CD4-positive, alpha-beta T cell treated with Interleukin-12 subunit alpha and Interleukin-12 subunit beta, for 1 hour (primary cell): ENCODE measurements at places on chromosomes 6 and 20.

DNA sequence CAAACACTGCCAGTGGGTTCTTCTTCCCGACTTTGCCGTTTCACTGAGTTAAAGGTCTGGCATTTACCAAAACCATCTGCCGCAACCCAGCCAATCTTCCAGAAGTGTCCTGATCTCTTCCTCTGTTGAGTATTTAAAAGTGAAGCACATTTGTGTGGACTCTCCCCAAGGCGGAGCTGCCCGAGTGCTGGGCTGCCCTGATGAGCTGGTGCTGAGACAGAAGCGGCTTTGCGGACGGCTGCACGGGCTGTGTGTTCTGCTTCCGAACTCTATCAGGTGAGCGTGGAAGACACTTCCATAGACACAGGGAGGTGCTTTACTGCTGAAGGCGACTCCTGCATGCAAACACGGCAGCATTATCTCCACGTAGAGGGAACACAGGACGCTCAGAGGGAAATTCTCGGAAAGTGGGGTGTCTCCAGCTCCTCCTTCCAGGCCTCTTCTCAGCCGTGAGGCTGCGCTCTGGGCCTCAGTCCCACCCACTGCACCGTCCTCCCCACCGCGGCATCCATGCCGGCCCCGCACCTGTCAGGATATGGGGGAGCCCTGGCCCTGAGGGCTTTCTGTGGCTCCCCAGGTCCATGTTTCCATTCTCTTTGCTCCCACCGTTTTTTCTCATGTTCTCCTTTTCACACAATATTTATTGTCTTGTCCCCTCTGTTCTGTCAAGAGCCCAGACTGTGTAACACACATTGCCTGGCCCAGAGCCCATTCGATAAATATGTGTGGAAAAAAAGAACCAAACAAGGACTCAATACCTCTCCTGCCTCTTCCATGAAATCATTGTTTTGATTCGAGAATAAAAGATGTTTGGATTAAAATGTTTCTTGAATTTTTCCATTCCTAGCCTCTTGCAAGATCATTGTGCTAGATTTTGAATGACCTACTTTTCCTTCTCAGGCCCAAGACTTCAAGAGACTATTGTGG, 205.1 kb downstream of the DLL1 start:
- DNase-seq, result no peak

DNA sequence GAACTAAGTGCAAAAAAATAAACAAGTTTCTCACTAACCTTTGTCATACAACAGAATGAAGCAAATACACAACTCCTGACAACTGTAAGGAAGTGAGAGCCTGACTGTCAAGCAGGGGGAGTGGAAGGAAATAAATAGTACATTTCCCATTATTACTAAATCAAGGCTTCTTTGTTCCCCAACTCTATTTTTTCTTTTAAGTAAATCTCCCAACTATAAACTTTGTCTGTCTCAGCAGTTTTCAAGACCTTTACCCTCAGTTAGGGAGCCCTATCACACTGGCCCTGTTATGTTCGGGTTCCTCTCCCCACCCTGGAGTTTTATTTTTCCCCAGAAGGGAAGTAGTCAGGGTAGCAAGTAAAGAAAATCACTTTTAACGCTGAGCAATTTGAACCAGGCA, 24.1 kb upstream of the IPCEF1 start:
- DNase-seq, result no peak

DNA sequence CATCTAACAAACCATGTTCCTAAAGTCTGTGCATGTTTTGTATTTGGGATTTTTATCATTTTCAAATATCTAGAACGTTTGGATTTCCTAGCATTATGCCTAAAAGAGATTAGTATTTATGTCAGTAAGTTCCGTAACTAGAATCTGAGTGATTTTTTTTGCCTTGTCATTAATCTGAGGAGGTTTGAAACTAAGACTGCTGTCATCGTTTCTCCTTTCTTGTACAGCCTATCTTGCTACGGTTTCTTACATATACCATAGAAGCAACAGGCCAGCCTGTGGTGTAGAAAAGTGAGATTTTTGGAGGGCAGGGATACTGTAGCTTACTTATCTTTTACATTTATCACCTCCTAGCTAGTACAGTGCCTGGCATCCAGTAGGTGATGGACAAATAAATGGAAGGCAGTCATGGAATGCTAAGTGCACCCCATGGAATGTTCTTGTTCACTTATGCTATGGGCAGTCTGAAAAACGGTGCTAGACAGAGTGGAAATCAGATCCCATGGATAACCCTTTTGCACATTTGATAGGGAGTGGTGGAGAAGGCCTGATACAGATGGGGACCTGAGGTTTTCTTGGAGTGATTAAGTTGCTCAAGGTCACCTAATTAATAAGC, 93.9 kb downstream of the ARID1B start:
- no peak for DNase-seq

DNA sequence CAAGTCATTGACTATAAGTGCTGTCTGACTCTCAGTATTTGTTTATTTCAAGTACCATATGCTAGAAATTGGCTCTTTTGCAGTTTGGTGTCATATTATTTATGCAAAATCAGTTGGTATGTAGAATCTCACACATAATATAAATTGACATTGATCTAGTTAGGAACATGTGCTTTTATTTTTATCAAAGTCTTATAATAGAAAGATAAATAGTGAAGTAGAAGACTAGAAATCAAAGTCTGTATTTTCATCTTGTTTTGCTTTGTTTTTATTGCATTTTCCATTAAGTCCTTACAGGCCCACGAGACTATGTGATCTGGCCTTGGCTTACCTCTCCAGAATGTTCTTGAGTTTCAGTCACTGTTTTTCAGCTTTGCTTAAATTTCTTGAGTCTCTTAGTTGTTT, 300.3 kb downstream of the LAMA2 start:
- no peak for DNase-seq

- no peak for DNase-seq
Measured at GRCh38 chr6:118986312-118986711, 51.4 kb upstream of the MCM9 start.

DNA sequence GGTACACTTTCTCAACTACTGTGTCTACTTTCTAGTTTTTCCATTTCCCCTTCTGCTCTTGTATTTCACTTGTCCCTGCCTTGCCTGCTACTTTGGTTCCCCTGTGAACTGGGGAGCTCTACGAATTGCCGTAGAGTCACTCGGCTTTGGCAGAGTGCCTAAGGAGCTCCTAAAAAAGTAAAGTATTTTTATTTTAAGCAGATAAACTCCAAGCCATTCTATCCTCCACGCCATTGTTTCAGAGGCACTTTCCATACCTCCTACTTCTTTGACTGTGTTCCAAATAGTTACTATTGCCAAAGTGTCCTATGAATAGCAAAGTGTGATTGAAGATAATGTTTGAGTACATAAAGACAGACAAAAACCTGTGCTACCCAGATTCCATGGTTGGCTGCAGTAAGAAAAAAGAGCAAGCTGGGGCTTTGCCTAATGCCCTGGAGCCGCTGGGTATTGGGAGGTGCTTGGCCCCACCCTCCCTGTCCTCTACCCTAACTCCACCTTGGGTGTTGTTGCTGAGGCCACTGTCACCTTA, 5.1 kb upstream of the MBOAT1 start:
- no peak for DNase-seq

DNA sequence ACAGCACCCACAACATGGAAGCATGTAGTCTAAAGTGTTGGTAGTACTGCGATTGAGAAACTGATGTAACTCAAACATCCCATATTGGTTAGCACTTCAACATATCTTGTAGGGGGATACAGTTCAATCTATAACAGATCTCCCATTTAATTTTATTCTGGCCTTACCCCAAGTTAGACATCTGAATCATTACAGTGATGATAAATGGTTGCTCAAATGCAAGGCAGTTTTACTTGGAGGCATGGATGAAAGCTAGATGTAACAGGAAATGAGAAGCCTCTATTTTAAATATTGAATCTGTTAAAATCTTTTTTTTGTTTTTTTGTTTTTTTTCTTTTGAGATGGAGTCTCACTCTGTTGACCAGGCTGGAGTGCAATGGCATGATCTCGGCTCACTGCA, 44.2 kb upstream of the FAM50B start:
- DNase-seq, result no peak

- peak; percentile 68 for DNase-seq
Measured at GRCh38 chr6:135087803-135088202, 33.2 kb upstream of the HBS1L start.

DNA sequence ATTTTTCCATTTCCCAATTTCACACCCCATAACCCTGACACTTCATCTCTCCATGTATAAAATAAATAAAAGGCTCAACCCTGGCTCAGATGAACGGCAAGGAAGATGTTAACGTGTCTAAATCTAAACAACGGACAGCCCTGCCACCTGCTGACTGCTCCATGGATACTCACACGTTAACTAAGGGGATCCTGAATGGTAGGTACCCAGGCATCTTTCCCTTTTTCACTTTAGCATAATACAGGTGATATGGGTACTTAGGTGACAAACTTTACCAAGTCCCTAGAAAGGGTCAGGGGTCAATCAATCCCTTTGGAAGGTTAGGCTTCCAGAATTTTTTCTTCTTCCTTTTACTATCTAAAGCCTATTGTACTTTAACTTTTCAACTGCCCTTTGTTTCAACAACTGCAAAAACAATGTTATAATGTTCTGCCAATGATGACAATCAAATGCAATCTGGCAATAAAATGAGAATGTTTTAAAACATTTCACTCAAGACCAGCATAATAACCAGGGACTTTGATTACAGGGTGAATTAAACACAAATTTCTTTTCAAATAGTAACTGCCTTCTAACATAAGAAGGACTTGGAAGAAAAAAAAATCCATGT, 52.4 kb upstream of the IPCEF1 start:
- DNase-seq, result no peak

DNA sequence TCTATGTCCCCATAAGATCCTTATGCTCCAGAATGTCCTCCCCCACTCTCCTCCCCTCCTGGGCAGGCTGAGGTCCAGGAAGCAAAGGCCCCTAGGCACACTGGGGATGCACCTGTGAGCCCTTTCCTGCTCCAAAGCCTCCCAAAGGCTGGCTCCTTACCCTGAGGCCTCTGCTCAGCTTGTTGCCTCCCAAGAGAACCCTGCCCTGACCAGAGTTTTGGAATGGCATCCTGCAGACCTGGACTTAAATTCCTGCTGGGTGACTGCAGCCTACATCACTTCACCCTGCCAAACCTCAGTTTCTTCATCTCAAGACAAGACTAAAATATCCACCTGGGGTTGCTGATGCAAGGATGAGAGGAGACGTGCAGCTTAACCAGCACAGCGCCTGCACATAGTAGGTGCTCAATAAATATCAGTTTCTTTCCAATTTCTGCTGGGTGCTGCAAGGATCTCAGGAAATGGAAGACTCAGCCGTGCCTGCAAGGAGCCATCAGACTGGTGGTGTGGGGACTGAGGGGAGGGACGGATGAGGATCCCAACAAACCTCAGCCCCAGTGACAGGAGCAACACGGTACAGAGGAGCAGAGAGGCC, 2.1 kb upstream of the LBP start:
- no peak for DNase-seq

DNA sequence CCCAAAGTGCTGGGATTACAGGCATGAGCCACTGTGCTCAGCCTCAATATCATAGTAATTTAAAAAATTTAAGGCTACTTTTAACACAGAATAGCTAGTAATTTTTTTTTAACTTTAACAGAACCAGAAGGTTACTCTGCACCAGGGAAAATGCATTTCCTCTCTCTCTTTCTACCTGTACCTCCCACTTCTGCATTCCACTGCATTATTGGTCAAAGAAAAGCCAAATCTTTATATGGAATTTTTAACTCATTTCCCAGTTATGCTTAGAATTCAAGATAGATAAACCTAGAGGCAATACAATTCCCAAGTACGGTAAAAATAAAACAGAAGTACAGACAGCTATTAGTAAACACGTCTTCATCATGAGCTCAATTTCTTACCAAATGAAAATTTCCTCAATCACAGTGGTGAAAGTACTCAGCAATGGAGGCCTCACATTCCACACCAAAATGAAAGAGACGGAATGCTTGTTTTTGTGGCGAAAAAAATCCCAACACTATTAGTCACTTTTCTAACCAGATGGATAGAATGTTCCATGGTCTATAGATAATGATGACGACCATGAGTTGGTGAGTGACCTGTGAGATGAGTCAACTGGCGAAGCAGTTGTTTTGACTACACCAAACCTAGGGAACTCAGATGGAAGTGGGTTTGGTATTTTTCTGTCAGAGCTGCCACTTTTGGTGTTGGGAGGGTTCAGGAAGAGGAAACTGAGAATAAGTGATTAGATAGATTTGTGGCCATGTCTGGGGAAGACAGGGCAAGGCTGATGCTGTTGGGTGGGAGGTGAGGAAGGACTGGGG, 104.7 kb upstream of the SGK1 start:
- no peak for DNase-seq

DNA sequence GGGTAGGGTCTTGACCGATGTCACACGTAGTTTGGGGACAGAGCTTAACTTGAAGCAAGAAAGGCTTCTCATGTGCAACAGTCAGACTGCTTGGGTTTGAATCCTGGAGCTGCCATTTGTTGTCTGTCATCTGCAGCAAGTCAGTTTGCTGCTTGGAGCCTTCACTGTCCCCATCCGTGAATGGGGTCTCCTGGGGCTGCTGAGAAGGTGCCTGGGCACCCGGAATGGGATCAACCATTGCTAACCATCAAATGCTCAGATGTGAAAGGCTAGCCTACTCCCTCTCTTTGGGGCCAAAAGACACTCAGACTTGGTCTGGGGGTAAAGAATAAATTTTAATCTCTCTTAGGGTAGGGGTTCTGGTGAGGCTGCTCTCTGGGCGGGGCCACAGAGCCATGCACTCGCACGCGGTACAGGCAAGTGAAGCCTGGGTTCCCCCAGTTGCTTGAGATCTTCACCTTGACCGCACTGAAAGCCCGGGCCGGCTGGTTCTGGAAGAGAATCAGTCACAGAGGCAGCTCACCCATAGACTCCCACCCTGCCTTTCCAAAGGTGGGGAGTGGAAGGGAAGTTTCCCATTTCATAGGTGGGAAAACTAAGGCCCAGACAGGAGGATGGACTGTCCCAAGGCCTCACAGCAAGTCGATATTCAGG, 20.6 kb downstream of the SUN5 start:
- no peak for DNase-seq

DNA sequence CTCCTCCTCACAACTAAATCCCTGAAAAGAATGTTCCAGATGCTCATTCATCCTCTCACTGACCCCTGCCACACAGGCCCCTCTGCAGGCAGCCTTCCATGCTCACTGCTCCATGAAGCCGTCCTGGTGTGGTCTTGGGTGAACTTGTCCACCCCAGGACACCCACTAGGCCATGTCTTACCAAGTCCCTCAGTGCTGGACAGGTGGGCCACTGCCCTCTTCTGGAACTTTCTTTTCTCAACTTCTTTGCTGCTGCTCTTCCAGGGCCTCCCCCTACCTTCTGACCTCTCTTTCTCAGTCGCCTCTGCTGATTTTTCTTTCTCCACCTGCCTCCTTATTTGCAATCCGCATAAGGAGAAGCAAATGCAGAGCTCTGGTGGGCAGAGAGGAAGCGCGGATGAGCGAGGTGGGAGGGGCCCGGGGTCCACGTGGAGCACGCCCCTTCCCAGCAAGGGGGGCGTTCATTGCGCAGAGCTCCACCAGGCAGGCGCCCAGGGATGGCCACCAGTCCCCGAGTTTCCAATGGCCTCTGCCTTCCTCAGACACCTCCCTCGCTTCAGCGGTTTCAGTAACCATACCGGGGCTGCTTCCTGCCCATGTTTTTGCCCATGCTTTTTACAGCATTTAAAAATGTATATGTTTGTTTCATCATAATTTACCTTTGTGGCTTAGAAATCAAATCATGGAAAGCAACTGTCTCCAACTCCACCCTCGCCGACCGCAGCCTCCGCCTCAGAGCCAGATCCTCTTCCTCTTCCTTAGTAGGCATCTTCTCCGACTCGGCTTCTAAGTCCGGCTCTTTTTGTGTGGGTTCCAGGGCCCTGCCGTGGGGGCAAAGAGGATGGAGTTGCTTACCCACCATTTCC, 129.6 kb downstream of the ZDHHC14 start:
- DNase-seq, result no peak

GRCh38 chr6:84779917-84780316, 15.5 kb upstream of the TBX18 start:
- no peak for DNase-seq
